ENCODE measurements at places on chromosomes 7 and 10. TPM values are rescaled to one million over a fixed set of nuclear protein-coding genes. Genes with fewer than 3 reads are reported as not detected.

DNA sequence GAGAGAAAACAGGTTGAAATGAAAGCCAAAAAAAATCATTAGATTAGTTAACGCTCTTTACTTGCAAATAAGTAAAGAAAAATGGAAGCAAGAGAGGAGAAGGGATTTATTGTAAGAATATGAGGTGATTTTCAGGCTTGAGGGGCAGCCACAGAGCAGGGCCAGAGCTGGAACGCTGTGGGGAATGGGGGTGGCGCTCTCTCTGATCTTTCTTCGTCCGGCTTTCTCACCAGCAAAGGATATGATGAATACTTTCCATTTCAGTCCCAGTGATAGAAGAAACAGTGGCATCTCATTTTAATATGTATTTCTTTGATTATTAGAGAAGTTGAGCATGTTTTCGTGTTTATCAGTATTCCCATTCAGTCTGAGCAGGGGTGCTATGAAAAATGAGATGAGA is 112.2 kb downstream of the SKIDA1 start:
- H3K36me3 ChIP-seq = no peaks in the 10 kb centered on the region
- no peaks in the 10 kb centered on the region for H3K27me3 ChIP-seq
- no peak for DNase-seq
- H3K4me3 ChIP-seq = no peak overlapping the region
- no peak overlapping the region for H3K27ac ChIP-seq

DNA sequence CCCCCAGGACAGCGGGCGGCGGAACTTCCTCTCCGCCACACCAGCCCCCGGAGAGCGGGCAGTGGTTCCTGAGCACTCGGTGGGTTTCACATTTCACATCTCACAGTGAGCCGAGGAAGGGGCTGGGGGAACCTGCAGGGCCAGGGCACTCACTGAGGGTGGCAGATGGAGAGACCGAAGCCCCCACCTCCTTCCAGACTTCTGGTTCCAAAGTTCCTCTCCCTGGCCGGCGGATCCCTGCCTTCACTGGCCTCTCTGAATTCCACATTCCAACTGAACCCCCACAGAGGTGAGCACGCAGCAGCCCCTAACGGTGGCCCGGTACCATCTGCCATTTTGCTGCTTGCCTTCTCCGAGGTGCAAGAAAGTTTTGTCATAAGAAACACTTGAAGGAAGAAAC is 461.0 kb downstream of the PTPRN2 start:
- no peaks in the 10 kb centered on the region for H3K36me3 ChIP-seq
- H3K27me3 ChIP-seq = no peaks in the 10 kb centered on the region
- H3K4me3 ChIP-seq = no peak overlapping the region

GRCh38 chr7:7272294-7272693 is 90.0 kb downstream of the C1GALT1 start:
- DNase-seq = no peak
- no peak overlapping the region for H3K27ac ChIP-seq
- H3K4me3 ChIP-seq = no peak overlapping the region
- H3K27me3 ChIP-seq = no peaks in the 10 kb centered on the region
- no peaks in the 10 kb centered on the region for H3K4me1 ChIP-seq

DNA sequence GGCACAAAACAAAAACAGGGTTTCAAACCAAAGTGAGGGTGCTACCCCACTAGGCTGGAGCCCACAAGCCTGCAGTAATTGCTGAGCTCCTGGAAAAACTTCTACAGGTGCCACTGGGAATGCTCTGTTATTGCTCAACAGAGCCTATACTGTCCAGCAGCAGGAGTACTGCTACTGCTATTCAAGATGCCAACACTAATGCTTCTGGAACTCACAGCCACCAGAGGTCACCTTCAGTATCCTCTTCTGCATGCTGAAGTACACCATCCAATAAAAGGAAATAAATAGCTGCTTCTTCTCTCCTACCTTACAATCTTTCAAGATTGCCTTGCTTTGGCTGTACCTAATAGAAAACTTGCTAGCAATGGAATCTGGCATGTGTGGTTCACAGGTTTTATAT is 222.0 kb downstream of the LRRN3 start:
- no peaks in the 10 kb centered on the region for H3K4me1 ChIP-seq
- DNase-seq = no peak
- no peaks in the 10 kb centered on the region for H3K27me3 ChIP-seq
- H3K4me3 ChIP-seq = no peak overlapping the region
- no peaks in the 10 kb centered on the region for H3K36me3 ChIP-seq
- H3K27ac ChIP-seq = no peak overlapping the region

- no peaks in the 10 kb centered on the region for H3K27me3 ChIP-seq
- DNase-seq = no peak
These were observed 251.2 kb upstream of the PPP2R2D start for GRCh38 chr10:131649617-131650016.

DNA sequence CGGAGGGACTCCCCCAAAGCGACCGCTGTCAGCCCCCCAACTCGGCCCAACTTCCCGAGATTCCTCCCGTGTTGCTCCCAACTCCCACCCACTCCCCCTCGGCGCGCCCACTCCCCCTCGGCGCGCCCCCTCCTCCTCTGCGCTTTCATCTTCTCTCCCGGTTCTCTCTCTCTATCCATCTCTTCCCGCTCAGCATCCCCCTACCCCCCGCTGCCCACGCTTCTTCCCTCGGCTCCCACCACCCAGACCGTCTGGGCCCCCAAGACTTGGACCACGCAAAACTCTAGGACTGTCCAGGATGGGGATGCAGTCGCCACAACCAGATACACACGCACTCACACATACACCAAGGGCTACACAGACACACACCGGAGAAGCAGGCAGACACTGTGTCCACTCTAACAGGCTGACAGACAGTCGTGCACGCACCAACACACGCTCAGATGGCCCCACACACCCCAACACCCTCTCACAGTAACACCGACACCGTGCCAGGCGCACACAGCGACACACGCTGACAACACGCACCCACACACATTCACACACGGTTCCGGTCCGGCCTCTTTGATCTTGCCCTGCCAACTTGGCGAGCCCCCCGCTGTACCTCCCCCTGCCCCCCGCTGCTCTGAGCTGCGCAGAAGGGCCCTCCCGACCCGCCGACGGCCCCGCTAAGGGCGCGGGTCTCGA is 1.1 kb downstream of the GRID1 start:
- no peaks in the 10 kb centered on the region for H3K36me3 ChIP-seq
- H3K27me3 ChIP-seq = peaks cover 26% of the 10 kb centered on the region
- no peak overlapping the region for H3K27ac ChIP-seq

DNA sequence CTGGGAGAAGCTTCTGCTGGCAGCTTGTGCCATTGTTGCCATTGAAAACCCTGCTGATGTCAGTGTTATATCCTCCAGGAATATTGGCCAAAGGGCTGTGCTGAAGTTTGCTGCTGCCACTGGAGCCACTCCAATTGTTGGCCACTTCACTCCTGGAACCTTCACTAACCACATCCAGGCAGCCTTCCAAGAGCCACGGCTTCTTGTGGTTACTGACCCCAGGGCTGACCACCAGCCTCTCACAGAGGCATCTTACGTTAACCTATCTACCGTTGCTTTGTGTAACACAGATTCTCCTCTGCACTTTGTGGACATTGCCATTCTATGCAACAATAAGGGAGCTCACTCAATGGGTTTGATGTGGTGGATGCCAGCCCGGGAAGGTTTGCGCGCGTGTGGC is 220.7 kb downstream of the ADK start:
- no peak for DNase-seq
- no peak overlapping the region for H3K4me3 ChIP-seq
- H3K4me1 ChIP-seq = no peaks in the 10 kb centered on the region
- no peaks in the 10 kb centered on the region for H3K27me3 ChIP-seq

Gene FFAR4
- total RNA-seq = not detected

Gene FAM237B
- total RNA-seq = not detected

Gene MYL10
- total RNA-seq = not detected

Gene MMD2
- not detected for total RNA-seq

Gene HMX3
- total RNA-seq = 60.5 TPM

Gene CLRN3
- total RNA-seq = not detected

Gene CRHR2
- total RNA-seq = not detected
